Activated CD4-positive, alpha-beta T cell treated with anti-CD3 and anti-CD28 coated beads, Interleukin-2, Interleukin-4, amounts not matched to agents 100 ng/mL and 50 ng/mL, durations not matched to agents 16 hours and 8 hours (primary cell): ENCODE measurements at places on chromosomes 5 and 9.

GRCh38 chr9:134747951-134748489, 106.4 kb downstream of the COL5A1 start:
- no peak for DNase-seq

DNA sequence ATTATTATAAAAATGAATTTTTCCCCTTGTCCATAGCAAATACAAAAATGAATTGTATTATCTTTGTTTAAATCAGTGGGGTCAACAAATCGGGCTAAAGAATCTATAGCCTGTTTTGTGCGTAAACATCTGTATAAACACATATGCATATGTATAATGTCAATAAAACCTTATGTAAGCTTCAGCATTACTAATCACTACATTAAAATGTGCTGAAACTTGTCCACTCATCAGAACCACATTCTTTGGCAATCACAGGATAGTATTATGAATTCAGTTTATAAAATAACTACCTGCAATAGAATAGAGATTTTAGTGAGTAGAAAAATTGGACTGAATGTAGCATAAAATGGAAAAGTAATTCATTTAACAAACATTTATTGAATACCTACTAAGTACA, 30.6 kb downstream of the RGMB start:
- no peak for DNase-seq

- no peak for DNase-seq
These were observed 79.4 kb downstream of the AMBP start for GRCh38 chr9:113998525-113999255.

DNA sequence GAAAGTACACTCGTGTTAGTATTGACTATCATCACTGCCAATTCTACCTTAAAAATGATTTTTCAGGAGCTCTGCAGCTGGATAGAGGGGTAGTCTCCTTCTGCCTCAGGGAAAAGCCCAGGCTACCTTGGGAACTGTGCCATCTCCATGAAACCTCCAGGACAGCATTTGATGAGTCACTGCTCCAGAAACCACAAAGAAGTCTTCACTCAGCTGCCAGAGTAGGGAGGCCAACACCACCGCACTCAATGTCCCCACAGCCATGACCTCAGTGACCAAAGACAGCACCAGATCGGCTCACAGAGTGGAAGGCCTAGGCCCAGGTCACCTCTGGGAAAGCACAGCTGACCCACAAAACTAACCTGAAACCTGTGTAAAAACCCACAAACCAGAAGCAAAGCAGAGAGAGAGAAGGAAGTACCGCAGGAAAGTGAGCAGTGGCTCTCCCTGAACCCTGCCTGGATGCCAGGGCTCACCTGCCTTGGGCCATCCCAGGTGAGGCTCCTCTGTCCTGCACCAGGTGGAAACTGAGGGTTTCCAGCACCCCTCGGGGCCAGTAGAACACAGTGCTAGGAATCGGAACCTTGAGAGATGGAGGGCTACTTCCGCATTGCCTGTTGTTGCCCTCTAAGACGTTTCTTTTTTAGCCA, 30.0 kb downstream of the S1PR3 start:
- DNase-seq: no peak

- no peak for DNase-seq
These were observed 81.4 kb downstream of the PGM5 start for GRCh38 chr9:68437785-68438184.

DNA sequence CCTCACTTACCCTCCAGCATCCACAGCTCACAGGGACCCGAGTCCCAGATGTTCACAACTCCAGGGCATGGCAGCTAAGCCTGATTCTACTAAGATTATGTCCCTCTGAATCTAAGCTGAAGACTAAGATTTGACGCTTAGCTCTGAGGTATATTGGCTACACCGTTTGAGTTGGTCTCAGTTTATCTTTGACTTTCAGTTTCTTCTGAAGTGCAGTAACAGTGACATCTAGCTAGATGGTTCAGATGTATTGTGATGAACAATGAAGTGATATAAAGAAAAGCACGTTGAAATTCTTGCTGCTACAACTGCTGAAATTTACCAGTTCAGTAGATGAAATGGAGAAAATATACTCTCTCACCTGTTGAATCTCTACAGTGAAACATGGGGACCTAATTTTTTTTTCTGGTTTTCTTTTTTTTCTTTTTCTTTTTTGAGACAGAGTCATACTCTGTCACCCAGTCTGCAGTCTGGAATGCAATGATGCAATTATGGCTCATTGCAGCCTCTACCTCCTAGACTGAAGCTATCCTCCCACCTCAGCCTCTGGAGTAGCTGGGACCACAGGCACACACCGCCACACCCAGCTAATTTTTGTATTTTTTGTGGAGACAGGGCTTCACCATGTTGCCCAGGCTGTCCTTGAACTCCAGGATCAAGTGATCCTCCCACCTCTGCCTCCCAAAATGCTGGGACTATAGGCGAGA, 15.7 kb downstream of the RFK start:
- no peak for DNase-seq
